ENCODE measurements at places on chromosomes 11 and 22.

DNA sequence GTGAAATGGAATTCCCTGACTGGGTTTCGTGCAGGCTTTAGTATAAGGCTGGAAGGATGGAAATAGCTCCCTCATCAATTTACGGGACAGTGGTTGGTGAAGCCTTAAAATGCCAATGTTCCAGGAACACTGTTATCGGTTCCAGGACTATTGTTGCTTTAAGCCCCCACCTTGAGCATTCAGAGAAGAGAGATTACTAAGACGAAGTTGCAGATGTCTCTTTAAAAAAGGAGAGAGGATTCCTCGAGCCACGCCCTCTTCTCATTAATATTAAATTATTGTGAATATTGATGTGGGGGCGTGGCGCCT, 195 bp upstream of the CREB3L1 start:
- DNase-seq = no peak

DNA sequence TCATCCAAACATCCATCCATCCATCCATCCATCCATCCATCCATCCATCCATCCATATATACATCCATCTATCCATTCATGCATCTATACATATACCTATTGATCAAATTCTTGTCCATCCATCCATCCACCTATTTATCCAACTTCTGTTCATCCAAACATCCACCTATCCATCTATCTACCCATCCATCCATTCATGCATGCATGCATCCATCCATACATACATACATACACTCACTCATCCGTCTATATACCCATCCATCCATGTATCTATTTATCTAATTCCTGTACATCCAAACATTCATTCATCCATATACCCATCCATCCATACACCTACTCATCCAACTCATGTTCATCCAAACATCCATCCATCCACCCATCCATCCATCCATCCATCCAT, 19.3 kb upstream of the YWHAH start:
- DNase-seq = no peak

- DNase-seq = no peak
Measured at GRCh38 chr11:72343006-72343756, 91.2 kb downstream of the CLPB start.

DNA sequence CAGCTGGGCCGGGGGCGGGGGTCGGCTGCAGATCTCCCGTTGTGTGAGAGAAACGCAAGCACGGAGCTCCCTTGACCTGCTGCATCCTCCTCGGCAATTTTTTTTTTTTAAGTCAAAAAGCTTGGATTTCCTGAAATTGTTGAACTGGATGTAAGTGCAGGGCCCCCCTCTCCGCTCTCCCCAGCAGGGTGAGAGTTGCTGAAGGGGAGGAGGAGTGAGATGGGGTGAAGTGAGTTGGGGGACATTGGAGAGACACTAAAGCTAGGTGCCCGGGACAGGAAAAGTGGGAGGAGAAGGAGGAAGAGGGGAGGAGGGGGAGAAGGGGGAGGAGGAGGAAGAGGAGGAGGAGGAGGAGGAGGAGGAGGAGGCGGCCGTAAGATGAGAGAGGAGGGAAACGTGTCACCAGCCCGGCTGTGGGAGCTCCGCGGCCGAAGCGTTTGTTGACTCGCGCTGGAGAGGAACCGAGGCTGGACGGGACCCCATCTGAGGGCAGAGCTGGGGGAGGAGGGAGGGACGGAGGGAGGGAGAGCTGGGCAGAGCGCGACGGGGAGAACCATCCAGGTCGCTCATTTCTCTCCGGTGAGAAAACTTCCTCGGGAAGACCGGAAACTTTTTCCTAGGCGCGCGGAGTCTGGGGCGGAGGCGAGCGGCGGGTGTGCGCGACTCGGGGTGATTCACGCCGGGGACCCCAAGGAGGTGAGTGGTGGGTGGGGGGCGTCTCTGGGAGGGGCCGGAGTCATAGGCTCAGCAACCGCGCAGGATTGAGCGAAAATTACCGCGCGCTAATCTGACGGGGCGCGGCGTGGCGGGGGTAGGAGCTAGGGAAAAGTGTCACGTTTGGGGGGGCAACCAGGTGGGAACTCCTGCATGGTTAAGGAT, 80.2 kb downstream of the PRR5L start:
- DNase-seq = no peak

DNA sequence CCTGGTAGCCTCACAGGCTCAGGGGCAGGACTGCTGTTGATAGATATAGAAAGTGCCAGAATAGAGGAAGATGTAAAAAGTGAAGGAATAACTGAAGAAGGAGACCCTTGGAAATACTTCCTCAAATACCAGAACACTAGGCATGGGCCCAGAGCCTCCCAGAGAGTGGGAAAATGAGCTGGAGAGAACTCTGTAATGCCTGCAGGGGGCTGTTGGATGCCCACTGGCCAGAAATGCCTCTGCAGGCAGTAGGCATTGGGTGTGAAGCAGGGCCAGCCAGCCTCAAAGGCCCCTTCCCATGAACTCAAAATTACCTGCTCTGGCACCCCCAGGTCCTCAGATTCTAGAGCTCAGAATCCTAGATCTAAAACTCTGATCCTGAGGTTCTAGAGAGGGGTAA, 15.1 kb downstream of the P2RY2 start:
- no peak for DNase-seq

- DNase-seq = no peak
Measured at GRCh38 chr11:70668204-70669202, 270.2 kb downstream of the CTTN start.

DNA sequence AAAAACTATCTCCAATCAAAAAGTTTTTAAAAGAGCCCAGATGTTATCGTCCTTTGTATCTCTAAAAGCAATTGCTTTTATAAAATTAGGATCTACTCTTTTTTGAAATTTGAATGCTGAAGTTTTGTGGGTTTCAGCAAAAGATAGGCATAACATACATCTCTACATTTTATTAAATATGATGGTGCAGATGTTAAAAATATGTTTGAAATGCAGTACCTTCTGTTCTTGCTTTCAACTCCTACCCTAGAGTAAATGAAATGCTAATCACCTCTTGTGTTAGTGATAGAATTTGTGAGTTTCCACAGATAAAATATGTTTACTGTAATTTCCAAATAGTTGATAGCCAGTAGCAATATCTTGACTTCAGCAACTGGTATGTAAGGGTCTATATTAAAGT, 95.7 kb upstream of the VPREB1 start:
- no peak for DNase-seq

- DNase-seq = no peak
Measured at GRCh38 chr22:49488943-49489342, 338.7 kb downstream of the BRD1 start.

DNA sequence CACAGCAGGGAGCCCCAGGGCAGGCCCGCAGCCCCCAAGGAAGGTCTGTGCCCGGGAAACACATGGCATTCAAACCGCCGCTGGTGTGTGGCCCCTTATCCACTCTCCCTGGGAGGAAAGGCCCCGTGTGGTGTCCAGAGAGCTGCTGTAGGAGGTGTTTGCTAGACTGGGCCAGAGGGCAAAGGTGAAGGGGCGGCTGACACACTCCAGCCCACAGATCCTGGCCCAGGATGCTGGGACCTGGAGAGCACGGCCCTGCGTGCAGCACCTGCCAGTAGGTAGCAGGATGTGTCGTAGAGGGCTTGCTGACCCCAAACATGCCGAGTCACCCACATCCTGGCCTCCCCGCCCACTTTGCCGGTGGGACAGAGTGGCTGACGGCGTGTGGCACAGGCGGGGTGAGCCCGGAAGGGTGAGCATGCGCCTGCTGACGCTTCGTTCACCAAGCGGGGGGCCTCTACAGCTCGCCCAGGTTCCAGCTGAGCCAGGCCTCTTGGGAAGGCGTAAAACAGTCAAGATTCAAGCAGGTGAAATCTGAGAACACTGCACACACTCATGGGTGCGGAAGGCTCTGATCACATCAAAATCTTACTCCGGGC, 11.0 kb downstream of the OSBPL5 start:
- no peak for DNase-seq

- DNase-seq = no peak
Measured at GRCh38 chr11:19199771-19200170, 2.0 kb downstream of the CSRP3 start.

GRCh38 chr22:37659897-37660708, 1.6 kb downstream of the PDXP start:
- no peak for DNase-seq
